ENCODE measurements at places on chromosomes 12 and 14.

GRCh38 chr12:69515394-69515930, 45.3 kb downstream of the FRS2 start:
- DNase-seq = no peak

DNA sequence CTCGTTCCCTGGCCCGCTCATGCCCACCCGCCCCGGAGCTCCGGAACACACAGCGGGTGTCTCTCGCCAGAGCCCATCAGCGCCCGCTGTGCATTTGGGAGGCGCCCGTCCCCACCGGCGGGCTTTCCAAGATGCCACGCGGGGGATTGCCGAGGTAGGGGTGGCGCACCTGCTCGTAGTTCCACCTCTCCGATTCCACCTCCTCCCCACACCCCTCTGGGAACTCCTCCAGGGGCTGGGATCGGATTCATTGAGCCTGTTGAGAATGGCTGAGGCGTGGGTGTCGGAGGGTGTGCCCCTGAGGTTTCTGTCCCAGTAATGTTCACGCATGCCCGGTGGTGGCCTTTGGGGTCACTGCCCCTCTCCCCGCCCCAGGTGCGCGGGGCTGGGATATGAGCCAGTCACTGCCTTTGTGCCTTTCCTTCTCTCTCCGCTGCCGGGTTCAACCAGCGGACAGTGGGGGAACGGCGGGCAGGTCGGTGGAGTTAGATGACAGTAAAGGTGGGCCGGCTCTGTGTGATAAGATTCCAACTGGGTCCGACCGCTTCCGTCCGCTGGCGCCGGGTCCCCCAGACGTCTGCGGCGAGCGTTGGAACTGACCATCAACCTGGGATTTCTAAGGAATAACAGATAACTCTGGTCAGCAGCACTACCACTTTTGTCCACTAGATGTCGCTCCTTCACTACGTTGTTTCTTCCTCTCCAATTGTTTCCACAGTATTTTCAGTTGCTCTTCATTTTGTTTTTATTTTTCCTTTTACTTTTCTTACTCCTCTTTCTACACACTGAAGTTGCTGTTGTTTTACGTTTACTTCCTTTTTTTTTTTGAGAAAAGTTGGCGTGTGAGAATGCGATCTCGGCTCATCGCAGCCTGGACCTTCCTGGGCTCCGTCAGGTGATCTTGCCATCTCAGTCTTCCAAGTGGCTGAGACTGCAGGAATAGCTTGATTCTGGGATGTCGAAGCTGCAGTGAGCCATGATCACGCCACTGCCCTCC, 178.1 kb upstream of the ALG10B start:
- peak; percentile 66 for DNase-seq

GRCh38 chr12:93151079-93151762, 222.1 kb upstream of the EEA1 start:
- no peak for DNase-seq

GRCh38 chr12:118549510-118549980, 173.2 kb downstream of the SUDS3 start:
- DNase-seq = no peak

GRCh38 chr12:20808521-20808920, 2.0 kb upstream of the SLCO1B3 start:
- no peak for DNase-seq

- no peak for DNase-seq
These were observed 101.8 kb downstream of the CEP128 start for GRCh38 chr14:80839743-80840142.

Data from B cell (primary cell).